Head of caudate nucleus (tissue), 42 donors: ENCODE measurements at places on chromosomes 7 and 10.

GRCh38 chr10:102581981-102582580 is 62.2 kb upstream of the TRIM8 start:
- no peak for DNase-seq

DNA sequence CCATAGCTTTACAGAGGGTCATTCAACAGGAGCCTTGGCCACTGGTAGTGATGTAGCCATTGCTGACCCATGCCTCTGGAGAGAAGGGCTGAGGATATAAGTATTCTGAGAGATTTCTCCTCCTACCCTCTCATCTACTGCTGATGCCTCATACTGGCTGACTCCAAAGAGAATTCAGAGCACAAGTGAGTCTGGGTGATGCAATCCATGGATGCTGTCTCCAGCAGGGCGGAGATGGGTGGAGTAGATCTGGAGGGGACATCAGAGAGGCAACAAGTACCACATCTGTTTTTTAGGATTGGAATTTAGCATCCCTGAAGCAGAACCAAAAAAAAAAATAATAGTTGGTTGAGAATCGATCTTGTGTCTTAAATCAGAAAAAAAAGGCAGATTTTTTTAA is 705.7 kb upstream of the CELF2 start:
- DNase-seq = no peak

GRCh38 chr7:29854257-29854938 is 48.1 kb downstream of the WIPF3 start:
- no peak for DNase-seq

GRCh38 chr7:4069268-4070095 is 612.6 kb upstream of the FOXK1 start:
- no peak for DNase-seq

GRCh38 chr7:45236666-45237065 is 79.1 kb downstream of the RAMP3 start:
- no peak for DNase-seq

DNA sequence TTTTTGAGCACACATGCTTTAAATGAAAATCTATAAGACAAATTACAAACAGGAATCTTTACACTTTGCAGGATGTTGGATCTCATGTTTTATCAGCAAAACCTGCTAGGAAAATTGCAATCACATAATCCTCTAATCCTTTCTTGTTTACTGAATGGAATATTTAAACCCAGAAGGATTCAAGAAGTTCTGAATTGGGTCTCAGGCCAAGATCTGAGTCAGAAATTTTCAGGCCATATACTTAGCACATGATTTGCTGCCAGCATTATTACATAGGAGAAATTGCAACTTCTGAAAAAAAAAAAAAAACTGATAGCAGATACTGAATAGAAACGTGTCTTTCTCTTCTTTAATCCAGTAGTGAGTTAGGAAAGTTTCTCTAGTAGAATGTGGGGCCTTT is 1005.3 kb upstream of the POT1 start:
- no peak for DNase-seq

GRCh38 chr10:121368347-121369025 is 229.8 kb downstream of the FGFR2 start:
- no peak for DNase-seq
